OCI-LY7 (cell line): ENCODE measurements at places on chromosomes 4 and X.

GRCh38 chr4:142683997-142684396 lies 162.1 kb downstream of the INPP4B start:
- no peak for DNase-seq

- no peak for DNase-seq
Measured at GRCh38 chrX:37816766-37817165, 30.6 kb downstream of the DYNLT3 start.

DNA sequence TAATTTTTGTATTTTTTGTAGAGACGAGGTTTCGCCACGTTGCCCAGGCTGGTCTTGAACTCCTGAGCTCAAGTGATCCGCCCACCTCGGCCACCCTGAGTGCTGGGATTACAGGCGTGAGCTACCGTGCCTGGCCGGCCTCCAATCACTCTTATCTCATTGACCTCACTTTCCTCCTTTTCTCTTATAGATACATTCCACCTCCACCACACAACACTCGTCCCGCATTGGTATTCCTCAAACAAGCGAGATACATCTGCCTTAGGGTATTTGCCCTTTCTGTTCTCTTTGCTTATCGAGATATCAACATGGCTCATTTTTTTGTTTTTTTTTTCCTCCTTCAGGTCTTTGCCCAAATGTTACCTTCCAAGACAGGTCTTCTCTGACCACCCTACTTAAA lies 1.8 kb upstream of the PRPS1 start:
- DNase-seq: no peak

GRCh38 chrX:45710081-45710801 lies 509.6 kb upstream of the DIPK2B start:
- DNase-seq: no peak
